Smooth muscle cell of the coronary artery (primary cell): ENCODE measurements at places on chromosomes 12 and 14. TPM values are rescaled to one million over a fixed set of nuclear protein-coding genes. Genes with fewer than 3 reads are reported as not detected.

Gene GTF2A1
- total RNA-seq: 25.4 and 43.3 TPM in 2 replicates

Gene OTUB2
- 1.3 and 1.5 TPM in 2 replicates for total RNA-seq

Gene SCN8A
- total RNA-seq: 0.23 and 27.5 TPM in 2 replicates

Gene LRIG3
- 8.3 and 74.1 TPM in 2 replicates for total RNA-seq

Gene FOXN4
- total RNA-seq: not detected in 2 replicates

Gene PTCSC3
- not detected in 2 replicates for total RNA-seq

Gene CLEC14A
- total RNA-seq: 0.15 and 0.47 TPM in 2 replicates

Gene OR4E2
- not detected in 2 replicates for total RNA-seq

Gene PCED1B
- total RNA-seq: 0.12 and 1.2 TPM in 2 replicates

Gene MAGOHB
- 18.8 and 26.8 TPM in 2 replicates for total RNA-seq

Gene PSMB5
- total RNA-seq: 210 and 299 TPM in 2 replicates

Gene HCAR2
- total RNA-seq: under 0.01 TPM in 1 of 2 replicates, not detected in the other

Gene GLT1D1
- under 0.01 TPM in 1 of 2 replicates, not detected in the other for total RNA-seq

Gene NID2
- total RNA-seq: 131 and 145 TPM in 2 replicates

Gene PKP2
- total RNA-seq: 0.35 and 2.3 TPM in 2 replicates

Gene PTHLH
- 0.83 and 2.0 TPM in 2 replicates for total RNA-seq
